Mesothelial cell of epicardium (in vitro differentiated cells): ENCODE measurements at places on chromosomes 5 and 9.

DNA sequence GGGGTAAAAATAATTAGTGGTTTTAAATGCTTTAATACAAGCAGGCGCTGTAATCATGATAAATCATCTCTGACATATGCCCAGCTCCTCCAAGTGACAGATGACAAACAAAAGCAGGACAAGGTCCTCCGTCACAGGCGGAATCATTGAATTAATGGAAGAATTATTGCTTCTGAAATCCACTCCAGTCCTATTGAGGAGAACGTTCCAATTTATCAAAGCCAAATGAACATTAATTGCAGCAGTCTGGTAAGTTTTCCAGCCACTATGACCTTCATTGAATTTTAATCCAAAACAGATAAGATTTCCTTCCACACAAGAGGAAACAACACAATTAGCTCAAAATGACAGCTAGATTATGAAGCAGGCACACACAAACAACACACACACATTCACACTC lies 136.8 kb downstream of the ASTN2 start:
- no peak for DNase-seq

GRCh38 chr9:69882998-69883565 lies 62.5 kb downstream of the CFAP95 start:
- DNase-seq = no peak

- DNase-seq = no peak
Observed at GRCh38 chr5:148746826-148747535, 79.4 kb upstream of the ADRB2 start.

GRCh38 chr9:2872250-2872930 lies 28.5 kb upstream of the PUM3 start:
- no peak for DNase-seq

DNA sequence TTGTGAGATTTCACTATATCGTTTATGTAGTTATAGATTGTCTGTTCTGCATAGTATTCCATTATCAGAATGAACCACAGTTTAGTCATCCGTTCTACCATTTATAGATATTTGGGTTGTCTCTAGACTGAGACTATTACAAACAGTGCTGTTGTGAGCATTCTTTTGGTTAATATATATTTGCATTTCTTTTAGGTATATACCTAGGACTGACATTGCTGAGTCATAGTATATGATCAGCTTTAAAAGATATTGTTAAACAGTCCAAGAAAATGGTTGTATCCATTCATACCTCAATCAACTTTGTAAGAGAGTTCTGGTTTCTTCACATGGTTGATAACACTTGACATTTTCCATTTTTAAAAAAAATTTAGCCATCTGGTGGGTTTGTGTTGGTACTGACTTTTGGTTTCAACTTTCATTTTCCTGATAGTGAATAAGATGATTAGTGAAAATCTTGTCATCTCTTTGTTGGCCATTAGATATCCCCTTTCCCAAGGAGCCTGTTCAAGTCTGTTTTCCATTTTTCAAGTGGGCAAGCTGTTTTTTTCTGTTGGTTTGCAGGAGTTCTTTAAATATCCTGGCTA lies 22.9 kb upstream of the ADAM19 start:
- DNase-seq = no peak

DNA sequence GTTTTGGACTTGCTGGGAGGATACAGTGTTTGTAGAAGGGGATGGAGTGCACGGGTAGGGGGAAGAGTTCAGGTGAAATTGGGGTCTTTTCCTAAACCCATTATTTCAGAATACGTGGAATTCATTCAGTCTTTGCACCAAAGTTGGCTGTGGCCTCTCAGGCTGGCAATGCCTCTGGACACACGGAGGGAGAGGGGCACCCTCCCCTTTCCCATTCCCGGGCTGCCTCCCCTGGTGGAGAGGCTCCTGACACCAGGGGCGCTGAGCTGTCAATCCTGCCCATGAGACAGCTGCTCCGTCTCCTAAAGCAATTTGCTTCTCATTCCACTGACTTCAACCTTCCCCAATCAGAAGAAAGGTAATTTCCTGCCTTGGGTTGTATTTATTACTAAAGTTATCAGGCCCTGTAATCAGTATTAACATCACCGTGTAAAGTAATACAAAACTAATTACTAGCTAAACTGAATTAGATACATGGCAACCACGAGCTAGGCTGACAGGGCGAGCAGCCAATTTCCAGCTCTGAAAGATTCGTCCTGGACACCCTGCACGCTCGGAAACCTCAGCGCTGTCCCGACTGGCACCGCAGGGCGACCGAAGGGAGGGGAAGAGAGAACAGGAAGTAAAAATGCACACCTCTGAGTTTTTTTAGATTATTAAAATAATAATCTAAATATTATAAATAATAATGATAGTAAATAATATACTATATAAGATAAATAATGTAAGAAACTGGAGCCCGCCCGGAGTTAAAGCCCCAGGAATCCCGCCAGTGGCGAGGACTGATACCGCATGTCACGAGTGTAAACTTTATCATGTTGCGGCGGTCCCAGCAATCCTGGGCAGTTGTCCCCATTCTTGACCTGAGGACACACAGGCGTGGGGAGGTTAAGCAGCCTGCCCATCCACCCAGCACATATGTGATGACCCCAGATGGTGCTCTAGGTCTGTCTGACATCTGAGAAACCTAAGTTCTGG lies 6.9 kb upstream of the OLFM1 start:
- peak; percentile 3 for DNase-seq

DNA sequence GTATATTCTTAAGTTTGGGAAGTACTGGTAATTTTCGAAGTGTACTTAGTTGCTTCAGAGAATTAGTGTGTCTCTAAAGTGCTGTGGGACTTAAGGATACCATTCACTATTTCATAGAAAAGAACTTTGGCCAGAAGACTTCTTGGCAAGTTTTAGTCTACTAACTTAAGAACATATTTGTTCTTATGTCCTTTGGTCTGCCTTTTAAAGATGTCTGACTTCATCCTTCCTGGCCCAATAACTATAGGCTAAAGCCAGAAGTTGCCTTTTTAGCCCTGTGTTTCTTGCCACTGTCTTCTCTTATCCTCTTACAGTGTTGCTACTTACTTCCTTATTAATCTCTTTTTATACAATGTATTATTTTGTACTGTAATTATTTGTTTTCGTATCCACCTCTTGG lies 6.3 kb downstream of the RBM27 start:
- DNase-seq = no peak

DNA sequence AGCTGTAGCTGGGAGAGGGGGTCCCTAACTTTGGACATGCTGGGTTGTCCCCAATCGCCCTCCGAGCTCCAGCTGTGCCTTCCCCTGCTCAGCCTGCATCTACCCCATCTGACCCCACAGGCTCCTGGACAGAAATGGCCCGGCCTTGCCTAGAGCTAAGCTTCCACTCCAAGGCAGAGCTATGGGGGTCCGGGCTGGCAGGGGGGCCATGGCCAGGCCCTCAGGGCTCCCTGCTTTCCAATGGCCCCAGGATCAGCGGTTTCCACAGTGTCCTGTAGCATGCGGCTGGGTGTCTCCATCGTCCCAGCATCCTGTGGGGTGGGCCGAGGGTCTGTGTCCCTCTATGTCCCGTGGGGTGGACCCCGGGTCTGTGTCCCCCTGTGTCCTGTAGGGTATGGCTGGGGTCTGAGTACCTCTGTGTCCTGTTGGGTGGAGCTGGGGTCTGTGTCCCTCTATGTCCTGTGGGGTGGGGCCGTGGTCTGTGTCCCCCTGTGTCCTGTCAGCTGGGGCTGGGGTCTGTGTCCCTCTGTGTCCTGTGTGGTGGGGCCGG lies 130.6 kb downstream of the RXRA start:
- DNase-seq = no peak

GRCh38 chr9:20447291-20447690 lies 175.0 kb downstream of the MLLT3 start:
- no peak for DNase-seq

DNA sequence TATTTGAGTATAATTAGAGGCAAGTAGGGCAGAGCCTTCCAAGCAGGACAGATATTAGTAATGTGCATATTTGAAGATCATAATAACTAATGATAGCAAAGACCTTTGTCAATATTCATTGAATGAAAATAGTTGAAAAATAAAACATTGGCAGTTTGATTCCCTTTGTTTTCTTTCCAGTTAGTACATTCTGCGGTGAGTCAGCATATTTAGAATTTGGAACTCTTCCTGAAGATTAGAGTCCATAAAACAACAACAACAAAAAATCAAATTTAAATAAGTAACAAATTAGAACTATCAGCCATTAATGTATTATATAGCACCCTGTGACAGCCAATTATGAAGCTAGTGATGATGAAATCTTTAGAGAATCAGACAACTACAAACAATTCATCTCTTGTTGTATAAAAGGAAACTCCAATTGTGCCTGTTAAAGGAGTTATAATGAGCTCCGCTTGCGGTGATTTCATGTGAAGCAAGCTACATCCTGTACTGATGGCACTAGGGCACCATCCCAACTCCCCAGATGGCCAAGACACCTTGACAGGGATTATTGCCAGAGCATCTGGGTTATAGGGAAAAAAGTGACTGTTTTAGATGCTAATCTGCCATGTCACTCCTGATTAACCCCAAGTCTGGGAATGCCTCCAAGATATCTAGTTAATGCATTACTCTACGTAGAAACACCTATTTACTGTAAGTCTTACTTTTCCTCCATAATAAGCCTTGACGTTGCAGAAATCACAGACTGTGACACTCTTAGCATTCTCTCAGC lies 6.8 kb downstream of the IFNA8 start:
- no peak for DNase-seq

DNA sequence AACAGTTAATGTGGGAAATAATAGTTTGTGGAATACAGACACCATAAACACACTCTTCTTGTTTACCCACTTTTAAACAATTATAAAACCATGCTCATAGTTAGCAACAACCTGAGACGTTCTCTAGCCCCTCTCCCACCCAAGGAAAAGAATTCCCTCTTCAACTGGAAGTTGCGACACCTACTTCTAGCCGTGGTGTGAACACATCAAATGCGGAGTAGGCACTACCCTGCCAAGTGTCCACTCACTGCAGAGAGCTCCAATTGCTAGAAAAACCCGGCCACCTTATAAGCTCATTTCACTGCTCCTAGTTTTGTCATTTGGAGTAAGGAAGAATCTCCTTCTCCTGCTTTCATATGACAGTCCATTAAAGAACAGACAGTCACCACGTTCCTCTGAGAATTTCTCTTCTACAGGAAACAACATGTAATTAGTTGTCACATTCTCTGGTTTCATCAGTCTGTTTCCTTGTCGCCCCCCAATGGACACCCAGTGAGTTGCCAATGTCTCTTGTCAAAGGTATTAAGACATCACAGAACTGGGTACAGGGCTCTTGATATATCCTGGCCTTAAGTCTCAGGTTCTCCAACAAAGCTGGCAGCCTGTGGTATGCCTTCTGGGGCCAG lies 47.3 kb downstream of the PRLR start:
- no peak for DNase-seq

DNA sequence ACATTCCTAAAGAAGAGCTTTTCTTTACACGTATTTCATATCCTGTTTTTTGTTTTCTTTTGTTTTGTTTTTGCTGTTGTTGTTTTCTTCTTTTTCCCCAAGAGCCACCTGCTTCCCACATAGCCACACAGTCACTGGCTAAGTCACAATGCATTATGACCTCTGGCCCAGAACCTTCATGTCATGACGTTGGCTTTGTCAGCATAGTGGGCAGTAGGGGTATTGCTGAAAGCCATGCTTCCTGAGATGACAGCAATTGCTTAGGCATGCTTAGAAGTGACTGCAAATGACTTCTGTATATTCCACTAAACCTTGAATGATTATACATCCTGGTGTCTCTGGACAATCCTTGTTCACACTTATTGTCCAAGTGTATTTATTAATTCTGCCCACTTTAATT lies 375.8 kb downstream of the TAF11L14 start:
- no peak for DNase-seq

GRCh38 chr9:17622141-17622540 lies 43.3 kb downstream of the SH3GL2 start:
- no peak for DNase-seq

DNA sequence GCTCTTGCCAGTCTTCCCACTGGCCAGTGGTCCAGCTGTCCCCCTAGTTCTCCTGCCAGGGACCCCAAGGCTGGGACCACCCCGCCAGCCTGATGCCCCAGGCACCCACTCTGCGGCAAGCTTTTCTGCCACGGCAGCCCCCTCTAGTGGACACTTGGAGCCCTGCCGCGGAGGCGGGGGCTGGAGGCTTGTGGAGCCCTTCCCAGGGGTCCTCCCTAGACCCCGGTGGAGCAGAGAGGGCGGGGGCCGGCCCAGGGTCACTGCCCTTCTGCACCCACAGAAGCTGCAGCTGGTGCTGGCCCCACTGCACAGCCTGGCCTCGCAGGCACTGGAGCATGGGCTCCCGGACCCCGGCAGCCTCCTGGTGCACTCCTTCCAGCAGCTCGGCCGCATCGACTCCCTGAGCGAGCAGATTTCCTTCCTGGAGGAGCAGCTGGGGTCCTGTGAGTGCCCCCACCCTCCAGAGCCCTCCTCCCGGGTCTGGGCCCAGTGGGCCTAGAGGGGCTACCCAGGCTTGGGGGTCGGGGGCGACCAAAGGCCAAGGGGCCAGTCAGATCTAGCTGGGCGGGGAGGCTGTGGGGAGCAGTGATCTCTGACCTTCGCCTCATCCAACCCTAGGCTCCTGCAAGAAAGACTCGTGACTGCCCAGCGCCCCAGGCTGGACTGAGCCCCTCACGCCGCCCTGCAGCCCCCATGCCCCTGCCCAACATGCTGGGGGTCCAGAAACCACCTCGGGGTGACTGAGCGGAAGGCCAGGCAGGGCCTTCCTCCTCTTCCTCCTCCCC lies 9.1 kb downstream of the EGFL7 start:
- DNase-seq = no peak

GRCh38 chr9:78781681-78782080 lies 484.8 kb downstream of the PSAT1 start:
- DNase-seq = no peak

- DNase-seq = peak; percentile 86
Observed at GRCh38 chr9:9942764-9943424, 669.9 kb downstream of the PTPRD start.

- DNase-seq = no peak
Observed at GRCh38 chr5:45779874-45780671, 83.9 kb upstream of the HCN1 start.

GRCh38 chr9:73199886-73200285 lies 48.2 kb downstream of the ANXA1 start:
- DNase-seq = no peak

DNA sequence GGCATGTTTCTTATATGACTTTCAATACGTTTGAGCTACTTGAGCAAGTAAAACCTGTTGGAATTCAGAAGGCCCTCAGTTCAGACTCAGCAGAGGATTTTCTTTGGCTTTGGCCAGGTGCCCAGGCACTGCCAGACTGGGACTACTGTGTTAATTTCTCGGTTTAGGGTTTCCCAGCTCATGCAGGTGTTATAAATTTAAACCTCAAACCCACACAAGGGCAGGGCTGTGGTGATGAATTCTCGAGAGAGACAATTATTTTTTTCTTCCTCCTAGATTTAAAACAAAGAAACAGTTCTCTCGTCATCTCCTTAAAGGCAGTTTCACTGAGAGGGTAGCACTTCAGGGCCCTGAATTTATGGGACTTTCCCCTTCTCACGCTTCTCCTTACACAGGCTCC lies 406.0 kb upstream of the PIK3R1 start:
- DNase-seq = no peak

GRCh38 chr9:4620881-4621555 lies 41.1 kb upstream of the PLPP6 start:
- DNase-seq = no peak

- DNase-seq = no peak
Observed at GRCh38 chr9:130860458-130861316, 25.6 kb downstream of the ABL1 start.

GRCh38 chr9:13863112-13863511 lies 450.8 kb downstream of the NFIB start:
- DNase-seq = no peak
